ENCODE measurements at places on chromosomes 3 and 15.

GRCh38 chr3:125110016-125110875 is 54.4 kb upstream of the HEG1 start:
- DNase-seq: peak; percentile 82

DNA sequence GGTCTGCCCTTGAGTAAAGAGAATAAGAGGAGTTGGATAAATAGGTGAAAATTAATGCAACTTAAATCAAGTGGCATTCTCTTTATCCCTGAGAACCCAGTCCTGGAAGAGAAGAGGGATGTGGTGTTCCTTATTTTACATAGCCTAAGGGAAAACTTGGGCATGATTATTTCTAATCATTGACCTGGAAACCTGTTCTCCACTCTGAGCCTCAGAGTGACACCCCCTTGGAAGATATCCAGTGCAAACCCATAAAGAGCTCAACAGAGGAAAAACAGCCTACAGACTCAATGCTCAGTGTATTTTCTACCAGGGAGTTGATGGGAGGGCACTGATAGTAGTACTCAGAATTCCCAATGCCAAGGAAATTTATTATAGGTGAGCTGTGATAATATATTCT is 22.0 kb downstream of the SLC15A2 start:
- DNase-seq: no peak

- DNase-seq: no peak
Measured at GRCh38 chr15:73717802-73718201, 33.6 kb downstream of the CD276 start.

- peak; percentile 72 for DNase-seq
Measured at GRCh38 chr15:29698030-29698701, 124.1 kb downstream of the TJP1 start.

DNA sequence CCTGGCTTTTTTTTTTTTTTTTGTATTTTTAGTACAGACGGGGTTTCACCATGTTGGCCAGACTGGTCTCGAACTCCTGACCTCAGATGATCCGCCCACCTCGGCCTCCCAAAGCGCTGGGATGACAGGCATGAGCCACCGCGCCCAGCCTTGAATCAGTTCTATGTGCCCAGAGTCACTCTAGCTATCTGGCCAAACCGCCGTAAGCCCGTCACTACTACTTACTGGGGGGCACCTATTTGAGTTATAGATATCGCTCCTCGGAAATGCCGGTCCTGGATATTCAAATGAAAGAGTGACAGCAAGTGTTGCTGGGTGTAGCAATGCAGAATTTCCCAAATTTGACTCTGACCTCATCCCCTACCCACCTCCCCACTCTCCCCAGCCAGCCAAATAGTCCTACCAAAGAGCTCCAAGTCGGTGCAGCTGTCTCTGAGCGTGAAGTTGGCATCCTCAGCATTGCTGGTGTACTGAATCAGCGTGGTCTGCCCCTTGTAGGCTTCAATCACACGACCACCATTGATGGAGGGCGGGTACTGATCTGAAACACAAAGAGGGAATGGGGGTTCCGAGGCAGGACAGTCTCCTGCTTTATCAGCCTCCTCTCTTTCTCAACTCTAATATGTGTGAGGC is 38.1 kb downstream of the MUC20 start:
- DNase-seq: no peak

DNA sequence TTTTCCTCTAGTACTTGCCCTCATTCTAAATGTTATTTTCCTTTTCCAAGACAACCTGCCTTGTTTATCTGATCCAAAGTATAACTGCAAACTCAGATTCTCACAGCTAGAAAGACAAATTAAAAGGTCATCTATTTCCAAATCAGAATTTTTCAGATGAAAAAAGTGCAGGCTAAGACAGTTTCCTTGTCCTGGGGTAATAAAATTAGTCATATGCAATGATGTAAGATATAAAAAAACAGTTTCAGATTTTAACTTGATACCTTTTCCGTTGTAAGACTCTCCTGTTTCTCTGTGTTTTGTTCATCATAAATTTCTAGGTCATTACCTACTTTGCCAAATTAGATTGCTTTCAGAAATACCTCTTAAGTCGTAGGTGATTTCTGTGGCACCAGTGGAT is 238.4 kb upstream of the PEX5L start:
- DNase-seq: no peak

DNA sequence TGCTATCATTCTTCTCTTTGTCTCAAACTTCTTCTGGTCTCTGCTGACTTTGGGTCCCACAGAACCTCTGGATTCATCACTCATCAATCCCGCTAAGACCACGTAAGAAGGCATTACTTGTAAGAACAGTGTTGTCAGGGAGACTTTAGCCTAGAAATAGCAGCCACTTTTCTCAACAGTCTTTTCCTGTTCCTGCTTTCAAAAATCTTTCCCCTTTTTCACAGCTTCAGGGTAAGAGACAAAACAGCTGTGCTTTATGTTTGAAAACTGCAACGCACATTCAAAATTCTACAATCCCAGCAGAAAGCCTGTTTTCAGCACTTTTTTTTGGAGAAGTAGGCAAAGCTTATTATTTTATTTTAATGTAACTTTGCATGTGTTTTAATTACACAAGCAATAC is 42.0 kb upstream of the FAM98B start:
- DNase-seq: no peak

DNA sequence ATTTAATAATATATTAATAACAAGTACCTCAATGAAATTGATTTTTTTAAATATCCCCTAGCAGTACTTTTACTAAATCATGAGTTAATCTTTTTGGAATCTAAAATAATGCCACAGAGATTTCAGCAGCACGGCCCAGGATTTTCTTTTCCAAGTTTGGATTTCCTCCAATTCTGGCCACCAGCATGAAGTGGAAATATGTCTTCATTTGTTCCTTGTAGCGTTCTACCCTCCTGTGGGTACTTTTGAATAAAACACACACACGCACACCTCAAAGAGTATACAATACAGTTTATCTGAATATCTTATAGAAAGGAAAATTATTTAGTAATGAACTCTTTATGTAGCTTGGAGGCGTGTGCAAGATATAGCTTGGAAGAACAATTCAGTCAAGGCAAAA is 125.1 kb upstream of the STT3B start:
- DNase-seq: no peak

- no peak for DNase-seq
Measured at GRCh38 chr3:132549890-132550578, 47.0 kb upstream of the ACKR4 start.

GRCh38 chr15:20271647-20272046 is 270.0 kb downstream of the GOLGA6L6 start:
- no peak for DNase-seq

- DNase-seq: no peak
Measured at GRCh38 chr3:117630885-117631284, 921.3 kb downstream of the TUSC7 start.

GRCh38 chr15:73997986-73998385 is 3.5 kb downstream of the PML start:
- DNase-seq: no peak

GRCh38 chr15:99447497-99448371 is 118.0 kb upstream of the MEF2A start:
- no peak for DNase-seq

GRCh38 chr3:155386919-155387318 is 93.4 kb upstream of the STRIT1 start:
- no peak for DNase-seq

DNA sequence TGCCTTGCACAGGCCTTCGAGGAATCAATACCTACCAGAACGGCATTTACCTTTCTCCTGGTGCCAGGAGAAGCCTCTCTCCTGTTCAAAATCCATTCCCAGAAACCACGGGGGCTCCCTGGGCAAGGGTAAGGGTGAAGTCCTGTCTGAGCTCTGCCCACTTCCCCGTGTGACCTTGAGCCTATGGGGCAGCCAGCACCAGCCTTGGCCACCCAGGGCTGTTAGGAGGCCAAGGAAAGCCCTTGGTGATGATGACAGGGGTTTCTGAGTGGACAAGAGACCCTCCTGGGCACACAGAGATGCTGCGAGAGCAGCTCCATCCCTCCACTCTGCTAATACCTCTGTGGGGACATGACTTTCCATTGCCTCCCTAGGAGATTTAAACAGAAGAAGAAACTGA is 5.9 kb downstream of the SCN5A start:
- DNase-seq: no peak

- DNase-seq: no peak
Measured at GRCh38 chr15:101320501-101321052, 25.5 kb upstream of the SNRPA1 start.

- no peak for DNase-seq
Measured at GRCh38 chr3:12253516-12254343, 35.1 kb upstream of the PPARG start.

Measured in ACHN (cell line).